ENCODE measurements at places on chromosomes 11 and 22.

DNA sequence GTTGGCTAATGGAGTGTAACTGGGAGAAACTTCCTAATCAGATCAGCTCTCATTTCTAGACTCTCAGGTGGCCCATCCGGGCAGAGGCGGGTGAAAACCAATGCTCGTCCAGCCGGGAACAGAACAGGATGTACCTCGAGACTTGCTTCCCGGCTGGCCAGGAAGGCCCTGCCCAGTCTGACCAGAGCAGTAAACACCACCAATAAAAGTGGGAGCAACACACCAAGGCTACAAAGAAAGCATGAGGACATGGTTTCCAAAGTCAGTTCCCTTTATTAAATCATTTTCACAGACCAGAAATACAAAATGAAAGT is 940 bp upstream of the TNKS1BP1 start:
- no peak for DNase-seq

DNA sequence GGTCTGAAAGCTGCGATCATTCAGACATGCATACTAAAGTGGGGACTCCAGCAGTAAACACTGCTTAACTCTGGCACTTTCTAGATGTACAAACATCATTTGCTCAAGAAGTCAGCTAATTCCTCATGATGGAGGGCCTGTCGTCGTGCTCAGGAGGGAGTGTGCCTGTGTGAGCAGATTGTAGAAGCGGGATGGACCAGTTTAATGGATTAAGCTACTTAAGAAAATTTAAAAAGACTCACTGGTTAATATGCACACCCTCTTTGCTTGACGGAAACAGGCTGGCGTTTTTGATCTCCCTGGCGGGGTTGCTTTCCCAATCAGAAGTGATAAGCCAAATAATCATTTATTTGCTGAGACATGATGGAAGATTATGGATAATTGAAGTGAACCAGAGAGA is 79.0 kb downstream of the LDLRAD3 start:
- no peak for DNase-seq

GRCh38 chr11:334264-334994 is 13.8 kb upstream of the IFITM3 start:
- DNase-seq = no peak

GRCh38 chr11:2812371-2812991 is 73.1 kb downstream of the CDKN1C start:
- no peak for DNase-seq

DNA sequence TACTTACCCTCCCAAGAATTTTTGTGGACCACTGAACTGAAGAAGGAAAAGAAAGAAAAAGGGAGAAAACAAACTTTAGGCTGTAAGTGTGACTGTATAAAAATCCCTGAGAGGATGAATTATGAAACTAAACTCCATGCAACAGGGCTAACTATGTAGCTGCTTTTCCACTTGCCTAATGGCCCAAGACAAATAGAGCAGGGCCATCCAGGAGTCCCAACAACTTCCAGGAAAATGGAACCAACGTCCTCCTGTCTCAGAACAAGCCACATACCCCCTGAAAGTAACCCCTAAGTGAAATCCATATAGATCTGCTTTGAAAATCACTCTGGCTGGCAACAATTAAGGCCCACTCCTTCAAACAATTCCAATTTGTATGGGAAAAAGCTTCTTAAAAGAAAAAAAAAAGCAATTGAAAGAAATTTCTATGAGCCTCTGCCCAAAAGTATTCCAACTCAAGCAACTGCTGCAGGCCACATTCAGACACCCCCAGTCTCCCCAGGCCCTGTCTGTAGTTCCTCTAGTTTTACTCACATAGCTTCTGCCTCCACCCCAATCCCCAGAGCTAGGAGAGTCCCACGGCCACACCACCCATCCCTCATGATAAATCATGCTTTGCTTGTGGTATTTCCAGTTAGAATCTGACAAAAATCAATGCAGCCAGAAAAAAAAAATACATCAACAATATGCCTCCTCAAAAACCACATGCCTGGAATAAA is 12.7 kb downstream of the RBFOX2 start:
- no peak for DNase-seq

DNA sequence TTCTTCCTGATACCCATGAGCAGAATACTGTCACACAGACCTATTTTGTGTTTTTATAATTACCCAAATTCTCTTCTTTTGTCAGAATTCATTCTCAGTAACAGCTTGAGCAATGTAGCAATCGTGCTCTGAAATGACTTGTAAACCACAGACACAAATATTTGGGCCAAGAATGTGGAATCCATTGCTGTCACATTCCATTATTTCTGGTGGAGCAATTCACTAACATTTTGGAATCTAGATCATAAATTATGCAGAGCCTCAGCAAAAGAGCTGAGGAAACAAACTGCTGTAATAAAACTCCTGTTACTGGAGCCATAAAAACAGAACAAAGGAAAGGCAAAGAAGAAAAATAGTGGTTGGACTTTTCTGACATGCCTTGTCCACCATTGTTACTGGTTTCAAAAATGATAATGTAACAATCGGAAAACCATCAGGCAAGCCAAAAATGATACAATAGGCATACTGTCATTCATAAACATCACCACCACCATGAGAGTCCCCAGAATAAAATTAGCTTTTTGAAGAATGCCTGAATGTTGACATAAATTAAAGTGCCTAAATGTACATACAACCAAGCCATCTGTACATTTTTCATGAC is 223.4 kb upstream of the PITPNB start:
- DNase-seq = no peak

- no peak for DNase-seq
Measured at GRCh38 chr11:80144897-80145594, 704.2 kb upstream of the TENM4 start.

DNA sequence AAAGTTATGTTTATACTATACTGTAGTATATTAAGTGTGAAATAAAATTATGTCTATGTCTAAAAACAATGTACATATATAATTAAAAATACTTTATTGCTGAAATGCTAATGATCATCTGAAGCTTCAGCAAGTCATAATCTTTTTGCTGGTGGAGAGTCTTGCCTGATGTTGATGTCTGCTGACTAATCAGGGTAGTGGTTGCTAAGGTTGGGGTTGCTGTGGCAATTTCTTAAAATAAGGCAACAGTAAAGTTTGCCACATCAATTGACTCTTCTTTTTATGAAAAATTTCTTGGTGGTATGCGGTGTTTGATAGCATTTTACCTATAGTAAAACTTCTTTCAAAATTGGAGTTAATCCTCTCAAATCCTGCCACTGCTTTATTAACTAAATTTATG is 21.4 kb downstream of the INSC start:
- no peak for DNase-seq

DNA sequence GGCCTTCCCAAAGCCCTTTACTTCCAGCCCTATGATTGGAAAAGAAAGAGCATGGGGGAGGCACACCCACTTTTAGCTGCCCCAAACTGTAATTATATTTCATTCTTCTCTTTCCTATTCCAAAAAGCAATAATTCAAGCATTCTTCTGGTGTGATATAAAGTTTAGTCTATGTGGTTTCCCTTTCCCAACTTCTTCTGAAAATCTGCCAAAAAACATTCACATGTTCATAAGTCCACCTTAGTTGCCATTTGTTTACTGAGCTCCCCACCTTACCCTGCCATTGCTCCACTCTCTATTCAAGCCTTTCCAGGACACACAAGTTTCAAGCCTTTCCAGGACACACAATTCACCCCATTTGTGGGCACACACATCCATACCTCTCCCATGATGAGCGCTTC is 111.6 kb upstream of the BMAL1 start:
- no peak for DNase-seq

GRCh38 chr11:12556788-12557384 is 117.3 kb upstream of the TEAD1 start:
- no peak for DNase-seq

- no peak for DNase-seq
Measured at GRCh38 chr11:59187035-59187434, 15.1 kb downstream of the DTX4 start.

- no peak for DNase-seq
Measured at GRCh38 chr11:101907815-101908214, 7.0 kb upstream of the CEP126 start.

- no peak for DNase-seq
Measured at GRCh38 chr11:1734641-1735081, 15.7 kb downstream of the IFITM10 start.

- no peak for DNase-seq
Measured at GRCh38 chr11:73267122-73267846, 4.9 kb upstream of the P2RY6 start.

- no peak for DNase-seq
Measured at GRCh38 chr11:8095371-8095770, 14.4 kb downstream of the TUB start.

- no peak for DNase-seq
Measured at GRCh38 chr22:25726241-25726640, 15.7 kb upstream of the MYO18B start.

DNA sequence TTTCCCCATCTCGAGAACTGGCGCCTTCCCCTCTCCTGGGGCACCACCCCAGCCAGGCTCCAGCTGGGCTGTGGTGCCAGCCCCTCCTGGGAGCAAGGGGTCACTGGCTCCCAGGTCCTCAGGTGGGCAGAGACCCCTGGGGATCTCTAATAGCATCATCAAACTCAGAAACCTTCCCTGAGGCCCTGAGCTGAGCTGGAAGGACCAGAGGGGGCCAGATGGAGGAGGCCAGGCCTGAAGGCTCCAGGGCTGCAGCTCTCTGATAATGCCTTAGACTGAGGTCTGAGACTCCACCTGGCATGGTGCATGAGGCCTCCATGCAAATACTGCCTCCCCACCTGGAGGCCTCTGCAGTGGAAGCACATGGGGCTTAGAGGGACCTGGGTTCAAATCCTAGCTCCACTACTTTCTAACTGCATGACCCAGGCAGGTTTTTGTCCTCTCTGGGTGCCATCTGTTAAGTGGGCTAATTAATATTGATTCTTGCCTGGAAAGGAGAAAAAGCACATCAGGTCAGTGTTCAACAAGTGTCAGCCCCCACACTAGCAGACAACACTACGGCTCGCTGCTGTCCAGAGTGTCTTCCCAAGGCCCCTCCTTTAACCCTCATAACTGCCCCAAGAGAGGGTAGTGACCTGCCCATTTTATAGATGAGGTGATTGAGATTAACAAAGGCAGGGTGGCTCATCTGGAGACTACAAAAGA is 1.5 kb downstream of the MAPK8IP1 start:
- no peak for DNase-seq

- DNase-seq = peak; percentile 83
Measured at GRCh38 chr11:128172046-128172878, 415.1 kb downstream of the ETS1 start.

DNA sequence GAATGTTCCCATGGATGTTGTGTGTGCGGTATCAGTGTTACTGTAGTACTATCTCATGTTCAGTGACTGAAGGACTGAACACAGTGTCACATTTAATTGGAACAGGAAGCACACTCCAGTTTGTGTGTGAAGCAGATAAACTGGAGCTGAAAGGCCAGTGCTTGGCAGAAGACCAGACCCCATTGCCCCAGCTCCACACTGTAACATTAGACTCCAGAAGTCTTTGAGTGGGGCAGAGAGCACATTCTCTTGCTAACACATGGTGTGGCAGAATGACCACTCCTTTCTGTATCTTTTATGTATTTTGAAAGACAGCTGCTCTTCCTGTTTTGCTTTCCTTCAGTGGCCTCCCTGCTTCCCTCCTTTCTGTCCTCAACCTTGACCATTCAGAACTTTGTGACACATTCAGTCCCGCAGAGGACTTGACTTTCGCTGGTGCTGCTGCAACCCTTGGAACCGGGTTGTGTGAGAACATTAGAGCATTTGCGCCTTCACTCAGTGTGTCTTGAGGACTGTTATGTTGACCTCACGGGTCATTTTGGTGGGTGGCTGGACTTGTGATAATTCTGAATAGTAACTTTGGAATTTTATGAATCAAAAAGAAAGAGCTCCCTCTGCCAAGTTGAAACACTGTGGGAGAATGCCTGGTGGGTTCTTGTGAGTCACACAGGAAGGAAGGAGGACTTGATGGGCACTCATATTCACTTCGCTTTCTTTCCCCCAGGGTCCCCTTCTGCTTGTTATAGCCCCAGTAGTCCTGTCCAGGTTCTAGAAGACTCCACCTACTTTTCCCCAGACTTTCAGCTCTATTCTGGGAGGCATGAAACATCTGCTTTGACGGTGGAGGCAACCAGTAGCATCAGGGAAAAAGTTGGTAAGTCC is 26.4 kb downstream of the AMOTL1 start:
- no peak for DNase-seq

DNA sequence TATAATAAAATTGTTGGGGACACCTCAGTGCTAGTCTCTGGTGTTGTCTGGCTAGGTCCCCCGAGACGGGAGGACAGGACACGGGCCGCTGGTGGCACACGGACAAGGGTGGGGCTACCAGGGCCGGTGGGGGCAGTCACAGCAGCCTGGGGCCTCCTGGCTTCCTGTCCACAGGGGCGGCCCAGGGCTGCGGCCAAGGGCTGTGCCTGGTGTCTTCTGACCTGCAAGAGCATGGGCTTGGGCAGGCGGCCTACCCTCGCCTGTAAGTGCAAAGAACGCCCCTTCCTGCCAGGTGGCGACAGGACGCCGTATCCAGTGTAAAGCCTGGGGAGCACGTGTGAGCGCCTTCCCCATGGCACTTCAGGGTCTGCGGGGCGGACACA is 3.6 kb downstream of the LRFN4 start:
- DNase-seq = no peak

- DNase-seq = no peak
Measured at GRCh38 chr11:123206791-123207434, 11.9 kb upstream of the CLMP start.

- DNase-seq = no peak
Measured at GRCh38 chr11:60447846-60448245, 7.8 kb upstream of the MS4A1 start.

DNA sequence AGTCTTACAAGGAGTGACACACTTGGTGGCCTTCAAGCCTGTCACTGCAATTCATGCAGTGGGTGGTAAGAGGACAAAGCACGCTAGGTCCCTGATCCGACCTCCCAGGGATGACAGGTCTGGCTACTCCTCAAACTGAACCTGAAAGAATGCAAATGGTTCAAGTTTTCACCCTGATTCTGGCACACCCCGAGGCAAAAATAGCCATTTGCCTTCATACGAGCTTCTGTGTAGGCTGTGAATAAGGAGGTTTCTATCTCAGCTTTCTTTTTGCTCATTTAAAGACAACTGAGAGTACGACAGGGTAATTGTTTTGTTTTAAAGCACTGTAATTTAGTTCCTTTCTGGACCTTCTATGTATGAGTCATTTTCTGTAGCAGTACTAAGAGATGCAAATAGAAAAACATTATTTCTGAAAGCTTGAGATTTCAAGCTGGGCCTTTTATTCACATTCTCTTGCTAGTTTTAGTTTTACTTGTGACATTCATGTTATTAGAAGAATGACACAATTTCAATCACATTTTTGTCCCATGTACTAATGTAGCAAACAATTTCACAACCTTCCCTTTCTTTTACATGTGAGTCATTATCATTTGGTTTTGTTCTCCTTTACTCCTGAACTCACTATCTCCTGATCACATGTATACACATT is 56.6 kb upstream of the FDX1 start:
- no peak for DNase-seq

GRCh38 chr11:31968461-31969358 is 122.2 kb upstream of the RCN1 start:
- no peak for DNase-seq

DNA sequence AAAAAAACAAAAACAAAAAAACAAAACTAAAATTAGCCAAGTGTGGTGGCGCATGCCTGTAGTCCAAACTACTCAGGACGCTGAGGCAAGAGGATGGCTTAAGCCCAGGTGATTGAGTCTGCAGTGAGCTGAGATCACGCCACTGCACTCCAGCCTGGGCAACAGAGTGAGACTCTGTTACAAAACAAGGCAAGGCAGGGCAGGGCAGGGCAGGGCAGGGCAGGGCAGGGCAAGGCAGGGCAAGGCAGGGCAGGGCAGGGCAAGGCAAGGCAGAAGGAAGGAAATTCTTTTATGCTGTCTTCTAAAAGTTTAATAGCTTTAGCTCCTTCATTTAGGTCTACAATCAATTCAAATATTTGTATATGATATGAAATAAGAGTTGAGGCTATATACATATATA is 50.1 kb upstream of the RASSF10 start:
- no peak for DNase-seq

Data from T-helper 2 cell (primary cell).